ENCODE measurements at places on chromosomes 6 and 20.

- peak; percentile 72 for DNase-seq
These were observed 14.3 kb upstream of the C20orf144 start for GRCh38 chr20:33647603-33648395.

DNA sequence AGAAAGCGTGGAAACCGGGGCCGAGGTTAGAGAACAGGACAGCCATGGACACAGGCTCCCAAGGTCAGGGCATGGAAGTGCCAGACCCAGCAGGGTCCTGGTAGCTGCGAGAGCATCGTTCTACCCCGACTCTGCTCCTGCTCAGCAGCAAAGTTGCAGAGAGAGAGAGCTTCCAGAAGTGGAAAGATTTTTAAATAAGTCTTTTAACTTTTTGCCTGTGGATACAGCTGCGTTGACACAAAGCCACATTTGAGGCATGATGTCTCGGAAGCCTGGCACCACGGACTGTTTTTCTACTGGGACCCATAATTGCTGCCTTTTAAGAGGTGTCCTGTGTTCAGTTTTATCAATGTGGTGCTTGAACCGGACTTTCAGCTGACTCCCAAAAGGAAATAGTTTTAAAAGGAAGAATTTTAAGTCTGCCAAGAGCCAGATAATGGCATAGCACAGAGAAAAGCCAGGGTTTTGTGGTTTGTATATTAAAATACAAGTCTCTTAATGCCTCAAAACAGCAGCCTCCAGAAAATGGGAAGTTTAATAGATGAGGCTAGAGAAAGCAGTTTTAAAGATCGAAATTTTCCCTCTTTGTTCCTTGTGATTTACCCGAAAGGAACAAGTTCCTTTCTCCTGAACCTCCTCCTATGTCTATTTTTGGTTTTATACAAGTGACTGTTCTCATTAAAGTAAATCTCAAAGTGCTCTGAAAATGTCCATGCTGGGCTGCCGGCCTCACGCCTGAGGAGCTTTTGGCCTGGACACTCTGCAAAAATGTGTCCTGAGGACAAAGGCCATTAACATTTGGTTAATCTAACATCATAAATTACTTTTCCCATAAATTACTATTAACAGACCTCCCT, 91.5 kb downstream of the RIN2 start:
- DNase-seq = peak; percentile 36

GRCh38 chr6:11778648-11779328, at the start of gene ADTRP:
Gene ADTRP (minus strand): TSS chr6:11778803. CDS start chr6:11778759, 44 bp downstream.
- no peak for DNase-seq

- peak; percentile 75 for DNase-seq
These were observed 155.7 kb upstream of the PRSS16 start for GRCh38 chr6:27091661-27092315.

DNA sequence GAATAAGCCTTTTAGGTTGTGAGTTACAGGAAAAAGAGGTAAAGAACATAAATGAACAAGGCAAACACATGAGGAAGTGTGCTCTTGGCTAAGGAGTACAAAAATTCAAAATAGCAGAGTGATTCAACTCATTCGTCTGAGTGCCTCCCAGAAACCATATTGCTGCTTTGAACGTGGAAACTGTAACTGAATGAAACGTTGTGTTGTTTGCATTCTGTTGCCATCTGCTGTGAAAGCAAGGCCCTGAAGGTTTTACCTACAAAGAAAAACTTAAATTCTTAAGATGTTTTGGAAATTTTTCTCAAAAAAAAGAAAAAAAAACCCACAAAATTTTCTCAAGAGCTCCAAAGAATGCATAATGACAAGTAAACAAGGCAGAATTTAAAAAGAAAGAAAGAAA, 375.4 kb upstream of the HS3ST5 start:
- no peak for DNase-seq

All from GM03348 (cell line).